Ovary (tissue), 10 donors: ENCODE measurements at places on chromosomes 13 and 19. TPM values are rescaled to one million over a fixed set of nuclear protein-coding genes. Genes with fewer than 3 reads are reported as not detected.

The ZNF556 gene
- total RNA-seq, result 6.7 TPM

The CEACAM8 gene
- total RNA-seq, result not detected

The ZNF749 gene
- 14.3 TPM for total RNA-seq

The OR7D2 gene
- not detected for total RNA-seq

The CGB5 gene
- total RNA-seq, result not detected

The PIK3R2 gene
- total RNA-seq, result 16.5 TPM

The SPACA4 gene
- not detected for total RNA-seq

The ZNF709 gene
- 6.9 TPM for total RNA-seq

DNA sequence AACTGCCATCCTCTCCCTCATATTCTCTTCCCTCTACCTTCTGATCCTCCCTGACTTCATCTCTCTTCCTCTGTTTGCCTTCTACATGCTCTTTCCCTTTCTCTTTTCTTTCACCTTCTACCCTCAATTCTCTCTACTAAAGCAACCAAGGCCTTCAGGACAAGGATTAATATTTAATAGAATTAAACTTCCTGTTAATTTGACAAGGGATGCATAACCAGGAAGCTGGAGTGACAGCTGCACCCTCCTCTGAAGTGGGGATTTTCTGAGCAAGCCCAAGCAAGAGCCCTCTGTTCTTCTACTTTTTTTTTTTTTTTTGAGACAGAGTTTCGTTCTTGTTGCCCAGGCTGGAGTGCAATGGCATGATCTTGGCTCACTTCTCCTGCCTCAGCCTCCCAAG lies 63.4 kb upstream of the MED4 start:
- no peak for DNase-seq

- DNase-seq, result peak; percentile 80
Measured at GRCh38 chr19:4061178-4061682, 5.5 kb downstream of the ZBTB7A start.

- DNase-seq, result no peak
Measured at GRCh38 chr19:55005684-55006488, 32.2 kb downstream of the GP6 start.

- no peak for DNase-seq
Measured at GRCh38 chr19:49347191-49347590, 12.0 kb downstream of the CD37 start.

- no peak for DNase-seq
Measured at GRCh38 chr13:51298812-51299211, 40.7 kb upstream of the SERPINE3 start.

GRCh38 chr19:4380254-4380727 lies 20.1 kb downstream of the SH3GL1 start:
- DNase-seq, result peak; percentile 33

DNA sequence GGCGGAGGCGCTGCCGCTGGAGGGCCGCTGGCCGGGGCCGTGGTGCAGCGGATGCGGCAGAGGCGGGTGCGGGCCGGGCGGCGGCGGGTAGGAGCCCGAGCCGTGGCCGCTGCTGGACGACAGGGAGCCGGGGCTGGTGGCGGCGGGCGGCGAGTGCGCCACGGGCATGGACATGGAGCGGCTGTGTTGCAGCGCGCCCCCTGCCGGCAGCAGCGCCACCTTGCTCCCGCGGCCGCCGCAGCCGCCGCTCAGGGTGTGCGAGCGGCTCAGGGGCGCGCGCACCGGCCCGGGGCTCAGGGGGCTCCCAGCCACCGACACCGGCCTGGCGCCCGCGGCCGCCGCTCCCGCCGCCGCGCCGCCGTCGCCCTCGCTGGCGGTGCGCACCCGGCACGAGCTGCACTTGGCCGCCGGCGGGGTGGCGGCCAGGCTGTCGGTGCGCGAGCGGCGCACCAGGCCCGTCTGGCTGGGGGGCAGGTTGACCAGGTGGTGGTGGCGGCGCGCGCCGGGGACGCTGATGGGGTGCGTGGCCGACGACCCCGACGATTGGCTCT lies 1.7 kb downstream of the IRS2 start:
- DNase-seq, result peak; percentile 86

- DNase-seq, result no peak
Measured at GRCh38 chr13:98310485-98311199, 133.6 kb upstream of the RNF113B start.

DNA sequence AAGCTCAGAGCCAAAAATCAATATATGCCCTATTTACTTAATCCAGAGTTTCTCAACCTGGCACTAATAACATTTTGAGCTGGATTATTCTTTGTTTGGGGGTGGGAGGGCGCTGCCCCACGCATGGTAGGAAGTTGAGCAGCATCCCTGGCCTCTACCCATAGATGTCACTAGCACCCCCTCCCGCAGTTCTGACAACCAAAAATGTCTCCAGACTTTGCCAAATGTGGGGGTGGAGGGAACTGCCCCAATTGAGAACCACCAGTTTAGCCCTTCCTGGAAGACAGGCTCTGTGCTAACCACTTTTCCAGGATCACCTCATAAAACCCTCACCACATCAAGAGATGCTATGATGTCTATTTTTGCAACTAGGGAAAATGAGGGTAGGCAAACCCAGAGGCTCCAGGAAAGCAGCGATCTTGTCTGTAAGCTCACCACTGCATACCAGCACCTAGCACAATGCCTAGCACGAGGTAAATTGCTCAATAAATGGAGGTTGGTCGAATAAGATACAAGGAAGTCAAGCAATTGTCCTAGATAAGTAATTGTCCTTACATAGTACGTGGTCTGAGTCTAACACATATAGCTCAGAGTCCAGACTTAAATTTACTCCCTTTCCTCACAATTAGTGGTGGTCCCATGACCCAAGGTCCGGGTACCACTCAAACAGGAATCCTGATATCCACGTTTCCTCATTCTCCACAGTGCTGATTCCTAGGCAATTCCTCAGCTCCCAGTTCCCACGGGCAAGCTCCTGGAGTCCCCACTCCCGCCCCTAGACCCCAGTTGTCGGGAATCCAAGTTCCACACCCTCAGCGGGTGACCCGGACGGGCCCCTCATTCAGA lies 892 bp downstream of the TRIR start:
- DNase-seq, result no peak

- no peak for DNase-seq
Measured at GRCh38 chr13:80334597-80335260, 6.2 kb downstream of the SPRY2 start.

DNA sequence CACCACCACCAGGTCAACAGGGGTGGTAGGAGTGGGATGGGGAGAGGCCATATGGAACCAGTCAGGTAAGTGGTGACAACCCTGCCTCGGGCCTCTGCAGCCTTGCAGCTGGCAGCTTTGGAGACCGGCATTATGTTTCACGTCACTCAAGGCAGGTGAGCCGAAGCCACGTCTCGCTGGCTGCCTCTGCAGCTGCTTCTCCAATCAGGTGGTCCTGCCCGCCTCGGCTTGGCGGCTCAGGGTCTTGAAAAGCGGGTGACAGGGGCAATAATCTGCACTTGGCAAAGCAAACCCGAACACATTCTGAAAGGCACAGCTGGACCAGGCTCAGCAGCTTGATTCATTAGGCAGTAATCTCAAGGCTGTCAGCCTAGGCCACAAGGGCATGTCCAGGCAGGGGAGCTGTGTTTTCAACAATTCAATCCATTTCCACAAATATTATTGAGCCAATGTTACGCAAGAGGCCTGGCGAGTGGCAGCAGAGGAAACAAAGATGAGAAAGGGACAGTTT lies 77.4 kb upstream of the PCDH8 start:
- DNase-seq, result no peak

- no peak for DNase-seq
Measured at GRCh38 chr19:32519023-32519422, 62.0 kb upstream of the PDCD5 start.

GRCh38 chr19:33628921-33629825 lies 7.4 kb downstream of the CHST8 start:
- no peak for DNase-seq

DNA sequence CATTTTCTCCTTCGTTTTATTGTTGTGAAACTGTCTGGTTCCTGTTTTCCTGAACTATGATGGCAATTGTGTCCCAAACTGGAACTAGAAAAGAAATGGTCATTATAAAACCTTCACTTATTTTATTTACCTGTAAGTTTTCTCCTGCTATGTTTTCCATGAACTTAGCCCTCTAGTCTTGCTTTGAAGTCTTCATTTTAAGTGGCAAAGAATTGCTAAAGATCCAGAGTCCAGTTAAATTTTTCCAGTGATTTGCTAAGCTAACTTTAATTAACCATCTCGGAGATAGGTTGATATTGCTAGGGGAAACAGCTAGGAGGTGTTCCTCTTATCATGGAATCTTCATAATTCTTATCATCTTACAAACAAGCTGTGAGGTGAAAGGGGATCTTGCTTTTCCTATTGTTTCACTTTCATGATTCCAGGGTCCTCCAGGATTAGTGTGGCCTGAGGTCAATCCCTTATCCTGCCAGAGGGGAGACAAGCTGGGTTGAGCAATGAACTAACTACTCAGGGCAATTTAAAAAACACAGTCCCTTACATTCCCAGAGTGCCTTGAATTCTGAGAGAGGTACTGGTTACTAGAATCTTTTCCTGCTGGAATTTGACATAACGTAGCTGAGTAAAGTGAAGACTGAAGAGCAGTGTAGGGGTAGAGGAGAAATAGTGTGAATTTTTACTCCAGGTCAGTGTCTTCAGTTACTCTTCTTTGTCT lies 112.5 kb downstream of the ESD start:
- DNase-seq, result no peak

GRCh38 chr19:56263319-56263718 lies 9.2 kb upstream of the EDDM13 start:
- no peak for DNase-seq

- DNase-seq, result no peak
Measured at GRCh38 chr19:6540918-6541689, 10.3 kb downstream of the TNFSF9 start.

DNA sequence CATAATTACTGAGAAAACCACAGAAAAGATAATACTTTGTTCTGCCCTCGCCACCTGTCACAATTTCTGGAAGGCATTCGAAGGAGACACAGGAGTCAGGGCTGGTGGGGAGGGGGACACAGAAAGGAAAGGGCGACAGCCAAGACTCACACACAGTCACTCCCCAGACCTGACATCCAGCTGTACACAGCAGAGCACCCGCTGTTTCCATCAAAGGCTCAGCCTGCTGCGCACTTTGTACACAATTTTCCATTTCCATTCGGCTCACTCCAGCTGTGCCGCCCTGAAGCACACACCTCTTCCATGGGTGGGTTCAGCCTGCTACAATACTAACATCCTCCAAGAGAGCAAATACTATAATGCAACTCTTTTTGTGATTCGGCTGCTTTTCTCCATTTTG lies 38.0 kb downstream of the STK24 start:
- DNase-seq, result no peak

DNA sequence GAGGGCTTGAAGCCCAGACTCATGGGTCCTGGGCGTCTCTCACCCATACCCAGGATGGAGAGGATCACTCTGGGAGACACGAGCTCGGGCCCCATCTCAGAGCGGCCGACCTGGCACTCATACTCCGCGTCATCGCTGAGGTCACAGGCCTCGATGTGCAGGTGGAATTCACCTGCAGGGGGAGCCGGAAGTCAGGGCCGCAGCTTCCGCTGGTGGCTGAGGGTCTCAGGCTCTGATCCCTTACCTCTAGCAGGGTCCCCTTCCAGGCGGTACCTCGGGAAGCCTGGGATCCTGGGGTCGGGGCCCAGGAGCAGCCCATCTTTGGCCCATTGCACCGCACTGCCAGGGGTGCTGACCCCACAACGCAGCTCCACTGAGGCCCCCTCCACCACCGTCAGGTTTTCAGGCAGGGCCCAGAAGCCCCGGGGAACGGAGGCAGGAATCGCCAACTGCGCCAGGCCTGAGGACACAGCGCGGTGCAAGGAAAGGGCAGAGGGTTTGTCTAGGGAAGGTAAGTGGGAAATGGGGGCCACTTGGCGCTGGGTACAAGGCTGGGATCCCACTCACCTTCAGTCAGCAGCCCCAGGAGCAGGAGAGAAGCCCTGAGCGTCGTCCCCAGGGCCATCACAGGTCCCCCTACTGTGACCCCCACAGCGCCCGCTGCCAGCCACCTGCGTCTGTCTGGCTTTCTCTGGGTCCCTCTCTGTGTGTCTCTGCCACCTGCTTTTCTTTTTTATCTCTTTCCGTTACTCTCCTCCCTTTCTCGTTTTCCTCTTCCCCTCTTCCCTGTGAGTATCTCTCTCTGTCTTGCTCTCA lies 883 bp downstream of the NPHS1 start:
- no peak for DNase-seq

- no peak for DNase-seq
Measured at GRCh38 chr19:23817519-23817918, 58.8 kb upstream of the ZNF681 start.

DNA sequence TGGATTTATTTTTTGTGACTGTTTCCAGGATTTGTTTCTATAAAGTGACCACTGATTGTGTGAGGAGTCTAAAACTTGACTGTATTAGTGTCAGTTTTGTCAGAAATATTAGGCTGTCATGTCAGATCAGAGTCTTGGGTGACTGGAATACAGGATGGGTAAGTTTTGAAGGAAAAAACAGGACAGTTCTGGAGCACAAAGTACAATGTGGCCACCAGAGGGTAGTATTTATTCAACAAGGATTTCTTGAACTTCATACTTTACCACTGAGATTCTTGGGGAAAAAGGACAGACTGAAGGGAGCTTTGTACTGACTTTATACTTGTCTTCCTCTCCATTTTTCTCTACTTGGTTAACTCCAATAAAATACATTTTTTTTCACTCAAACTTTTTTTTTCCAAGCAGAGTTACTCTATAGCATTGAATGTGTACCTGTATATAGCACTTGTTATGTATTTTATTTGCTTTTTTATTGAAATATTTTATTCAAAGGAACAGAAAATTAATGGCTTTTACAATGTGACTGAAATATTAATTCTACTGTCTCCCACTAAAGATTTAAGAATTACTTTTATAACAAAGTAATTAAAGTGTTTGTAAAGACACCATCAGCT lies 51.1 kb downstream of the LMO7 start:
- DNase-seq, result no peak

GRCh38 chr19:38657633-38658222 lies 10.3 kb downstream of the ACTN4 start:
- DNase-seq, result no peak

GRCh38 chr13:99063178-99063577 lies 85.3 kb upstream of the DOCK9 start:
- no peak for DNase-seq

DNA sequence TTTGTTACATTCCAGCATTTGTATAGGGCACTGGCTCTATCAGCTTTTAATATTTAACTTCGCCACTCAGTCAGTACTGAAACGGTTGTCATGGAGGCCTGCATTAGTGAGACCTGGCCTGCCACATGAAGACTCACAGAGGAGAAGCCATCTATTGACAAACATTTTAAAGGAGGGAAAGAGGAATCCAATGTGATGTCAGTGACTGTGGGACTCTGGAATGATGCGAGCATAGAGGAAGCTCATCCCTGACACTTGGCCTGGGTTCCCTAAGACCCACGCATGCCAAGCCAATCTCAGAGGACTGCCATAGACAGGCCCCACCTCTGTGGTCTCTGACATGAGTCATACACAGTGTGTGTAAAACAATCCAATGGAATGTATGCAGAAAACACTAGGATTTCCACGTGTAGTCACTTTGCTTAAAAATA lies 7.9 kb upstream of the DPY19L3 start:
- DNase-seq, result no peak

DNA sequence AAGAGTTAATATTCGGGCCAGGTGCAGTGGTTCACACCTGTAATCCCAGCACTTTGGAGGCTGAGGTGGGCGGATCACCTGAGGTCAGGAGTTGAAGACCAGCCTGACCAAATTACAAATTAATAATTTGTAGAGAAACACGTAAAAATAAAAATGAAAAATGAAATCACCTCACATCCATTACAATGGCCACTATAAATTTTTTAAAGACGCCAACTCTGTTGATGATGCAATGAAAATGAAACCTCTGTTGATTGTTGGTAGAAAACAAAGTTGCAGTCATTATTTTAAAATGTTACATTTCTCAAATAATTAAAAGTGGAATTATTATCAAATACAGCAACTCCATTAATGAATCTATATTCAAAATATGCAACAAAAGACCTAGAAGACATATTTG lies 26.8 kb downstream of the ZNF100 start:
- no peak for DNase-seq
